ENCODE measurements at places on chromosomes 12 and 14.

DNA sequence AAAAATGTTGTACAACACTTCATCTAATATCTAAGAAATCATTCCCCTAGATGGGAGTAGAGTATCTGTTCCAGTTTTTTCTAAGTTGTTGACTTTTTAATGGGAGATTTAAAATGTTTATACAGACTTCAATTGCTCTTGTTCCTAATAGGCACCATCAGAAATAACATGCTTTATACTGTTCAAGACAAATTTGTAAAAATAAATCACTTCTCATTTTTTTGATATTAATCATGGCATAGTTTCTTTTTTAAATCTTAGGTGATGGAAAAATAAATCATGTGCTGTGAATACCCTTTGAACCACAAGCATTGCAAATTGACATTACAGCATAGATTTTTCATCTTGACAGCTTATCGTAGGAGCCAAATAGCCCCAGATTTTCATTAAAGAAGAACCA lies 473.5 kb upstream of the MGAT4C start:
- DNase-seq: no peak

- DNase-seq: no peak
Measured at GRCh38 chr14:76595266-76595665, 166.0 kb upstream of the VASH1 start.

DNA sequence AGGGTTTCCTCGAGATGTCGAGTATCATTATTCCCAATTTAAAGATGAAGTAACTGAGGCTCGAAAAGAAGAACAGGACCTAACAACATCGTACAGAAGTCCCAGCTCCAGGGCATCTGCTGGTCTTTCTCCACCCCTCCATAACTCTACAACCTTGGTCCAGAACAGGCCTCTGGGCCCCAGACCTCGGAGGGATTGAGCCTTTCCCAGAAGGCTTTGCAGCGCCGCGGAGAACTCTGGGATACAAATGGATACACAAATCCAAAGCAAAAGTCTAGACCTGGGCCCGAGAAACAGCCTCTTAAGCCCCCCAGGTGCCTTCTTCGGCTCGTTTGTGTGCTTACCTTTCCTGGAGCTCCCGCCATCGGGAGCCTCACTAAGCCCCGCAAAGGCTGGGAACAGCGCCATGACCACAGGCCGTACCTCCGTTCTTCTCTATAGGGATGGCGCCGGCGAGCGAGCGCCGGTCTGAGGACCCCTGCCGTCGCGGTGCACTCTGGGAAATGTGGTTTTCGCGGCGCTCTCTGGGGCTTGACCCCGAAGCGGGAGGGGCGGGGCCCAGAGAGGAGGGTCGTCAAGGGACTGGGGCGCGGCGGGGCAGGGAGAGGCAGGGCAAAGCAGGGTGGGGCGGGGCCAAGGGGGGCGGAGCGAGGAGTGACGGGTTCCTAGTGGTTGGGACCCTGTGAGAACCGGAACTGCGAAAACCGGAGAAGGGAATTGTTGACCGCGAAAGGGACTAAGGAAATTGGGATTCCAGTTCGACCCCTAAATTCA lies at the start of gene NRDE2:
Gene NRDE2 (minus strand): TSS at position 445 of the 774 bp plus-strand sequence. CDS start 37 bp downstream, at position 408.
- DNase-seq: peak; percentile 99

DNA sequence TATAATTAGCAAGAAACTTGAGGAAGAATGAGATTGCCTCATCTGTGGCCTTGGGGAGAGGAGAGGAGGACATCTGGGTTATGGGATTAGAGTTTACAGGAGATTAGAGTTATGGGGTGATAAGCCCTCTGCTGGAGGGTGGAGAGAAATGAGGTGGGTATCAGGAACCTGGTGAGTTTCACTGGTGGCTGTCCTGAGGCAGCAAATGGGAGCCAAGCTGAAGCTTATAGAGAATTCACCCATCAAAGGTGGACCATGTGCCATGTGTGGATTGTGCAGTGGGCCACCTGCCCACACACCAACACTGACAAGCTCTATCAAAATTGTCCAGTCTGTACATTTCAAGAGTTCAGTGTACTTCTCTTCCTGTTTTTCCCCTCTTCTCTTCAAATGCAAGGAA lies 135.3 kb downstream of the AEBP2 start:
- DNase-seq: no peak

DNA sequence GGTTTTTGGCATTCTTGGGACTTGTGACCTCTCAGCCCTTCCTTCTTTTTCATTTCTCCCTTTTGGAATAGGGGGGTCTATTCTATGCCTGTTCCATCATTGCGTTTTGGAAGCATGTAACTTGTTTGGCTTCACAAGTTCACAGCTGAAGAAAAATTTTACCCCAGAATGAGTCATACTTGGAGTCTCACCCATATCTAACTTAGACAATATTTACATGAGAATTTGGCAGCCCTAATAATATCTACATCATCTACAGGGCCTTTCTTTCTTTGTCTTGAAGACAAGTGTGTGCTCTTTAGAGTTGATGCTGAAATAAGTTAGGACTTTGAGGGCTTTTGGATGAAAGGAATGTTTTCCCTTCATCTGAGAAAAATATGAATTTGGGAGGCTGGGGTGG lies 1312.9 kb upstream of the FLRT2 start:
- DNase-seq: no peak

DNA sequence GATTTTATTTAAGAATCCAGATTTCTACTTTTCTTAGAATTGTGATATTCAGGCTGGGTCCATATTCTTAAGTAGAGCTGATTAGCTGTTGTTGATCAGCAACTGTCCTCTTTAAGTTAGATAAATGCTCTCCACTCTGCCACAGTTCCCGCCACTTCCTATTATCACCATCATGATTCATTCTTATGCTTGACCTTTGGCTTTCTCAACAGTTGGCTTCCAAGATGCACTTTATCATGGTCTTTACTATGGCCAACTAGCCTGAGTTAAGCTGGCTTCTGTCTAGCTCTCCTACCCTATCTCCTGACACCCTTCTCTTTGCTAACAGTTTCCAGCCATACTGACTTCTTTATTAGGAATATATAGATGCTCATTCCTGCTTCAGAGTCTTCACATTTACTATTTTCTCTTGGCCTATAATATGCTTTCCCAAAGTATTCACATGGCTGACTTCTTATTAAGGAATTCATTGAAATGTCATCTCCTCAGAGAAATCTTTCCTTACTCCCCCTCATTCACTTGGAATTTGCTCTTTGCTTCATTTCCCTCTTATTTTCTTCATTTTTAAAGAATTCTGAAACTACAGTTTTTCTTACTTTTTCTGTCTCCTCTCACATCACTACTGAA lies 149.0 kb upstream of the IGF1 start:
- DNase-seq: no peak

DNA sequence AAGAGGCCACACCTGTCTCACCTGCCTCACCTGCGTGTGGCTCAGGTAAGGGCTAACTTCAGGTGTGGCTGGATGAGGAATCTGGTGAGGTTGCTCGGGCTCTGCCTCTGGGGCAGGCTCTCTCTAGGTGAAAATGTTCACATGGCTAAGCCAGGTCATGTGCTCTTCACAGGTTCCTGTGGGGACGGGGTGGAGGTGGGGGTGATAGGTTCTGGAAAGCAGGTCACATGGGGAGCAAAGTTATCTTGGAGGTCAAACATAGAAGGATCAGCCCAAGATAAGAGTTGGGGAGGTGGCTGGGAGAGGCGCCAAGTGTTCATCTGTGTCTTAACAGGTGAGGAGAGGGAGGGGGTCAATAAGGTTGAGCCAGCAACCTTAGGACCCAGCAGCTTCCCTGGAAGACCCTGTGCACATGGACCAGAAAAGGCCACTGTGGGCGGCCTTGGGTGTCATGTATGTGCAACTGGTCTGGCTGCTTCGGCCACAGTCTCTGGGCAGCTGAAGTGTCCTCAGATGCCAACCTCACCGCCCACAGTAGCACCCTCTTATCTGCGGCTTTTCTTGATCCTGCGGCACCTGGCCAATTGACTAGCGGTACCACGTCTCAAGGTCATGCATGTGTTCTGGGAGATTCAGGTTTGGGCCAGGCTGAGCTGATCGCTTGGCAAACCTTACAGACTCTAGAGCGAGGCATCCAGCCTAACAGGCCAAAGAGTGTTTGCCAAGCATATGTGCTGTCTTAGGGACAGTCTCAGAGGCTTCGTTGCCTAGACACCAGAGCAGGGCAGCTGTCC lies 60.5 kb downstream of the CACNA1C start:
- no peak for DNase-seq

GRCh38 chr14:24110060-24110459 lies 4.5 kb upstream of the DCAF11 start:
- DNase-seq: no peak

DNA sequence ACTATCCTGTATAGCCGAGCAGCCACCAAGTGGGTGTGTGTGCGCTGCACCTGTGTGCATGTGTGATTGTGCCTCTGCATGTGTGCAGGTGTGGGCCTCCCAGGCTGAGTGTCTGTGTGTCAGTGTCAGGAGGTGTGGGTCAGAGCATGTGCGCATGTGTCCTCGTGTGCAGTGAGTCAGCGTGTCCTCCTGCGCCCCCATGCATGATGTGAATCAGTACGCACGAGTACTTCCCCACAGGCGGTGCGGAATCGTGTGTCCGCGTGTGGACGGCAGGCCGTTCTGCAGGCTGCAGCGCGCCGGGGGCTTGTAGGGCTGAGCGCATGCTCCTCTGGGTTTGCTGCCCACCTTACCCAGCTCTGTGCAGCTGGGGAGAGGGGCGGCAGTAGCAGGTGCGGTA lies 34.2 kb downstream of the DTX1 start:
- DNase-seq: no peak

GRCh38 chr14:104102282-104102914 lies 16.9 kb downstream of the ASPG start:
- DNase-seq: no peak

GRCh38 chr12:131164096-131164872 lies 210.6 kb downstream of the ADGRD1 start:
- no peak for DNase-seq

DNA sequence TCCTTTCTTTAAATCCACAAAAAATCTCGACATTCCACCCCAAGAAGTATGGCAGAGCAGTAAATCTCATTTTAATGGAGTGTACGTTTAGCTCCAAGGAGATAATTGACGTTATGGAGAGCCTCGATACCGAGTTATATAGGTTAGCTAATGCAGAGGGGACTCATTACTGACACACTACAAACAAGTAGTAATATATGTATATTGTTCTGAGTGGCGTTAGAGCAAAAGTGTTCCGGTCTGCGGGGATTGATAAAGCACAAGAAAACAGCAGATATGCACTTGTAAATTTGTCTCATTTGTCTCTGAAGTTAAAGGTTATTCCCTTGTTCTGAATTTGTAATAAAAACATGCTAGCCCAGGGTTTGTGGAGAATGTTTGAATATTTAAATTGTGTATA lies 84.1 kb downstream of the BCL11B start:
- DNase-seq: no peak

DNA sequence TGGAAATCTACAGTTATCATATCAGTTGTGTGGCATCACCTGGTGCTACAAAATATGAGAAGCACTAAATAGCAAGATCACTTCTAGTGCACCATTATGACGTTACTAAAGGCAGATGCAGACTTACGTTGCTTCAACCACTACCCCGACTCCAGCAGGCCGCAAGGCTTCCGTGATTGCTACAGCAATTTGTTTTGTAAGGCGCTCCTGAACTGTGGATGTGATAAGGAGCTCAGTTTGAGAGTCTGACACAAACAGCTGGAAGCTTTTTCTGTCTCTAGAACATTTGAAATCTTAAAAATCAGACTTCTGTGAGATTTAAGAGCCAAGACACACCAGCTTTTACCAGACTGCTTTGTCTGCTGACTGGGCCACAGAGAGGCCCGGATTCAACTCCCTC lies 57.0 kb downstream of the GCH1 start:
- DNase-seq: no peak

DNA sequence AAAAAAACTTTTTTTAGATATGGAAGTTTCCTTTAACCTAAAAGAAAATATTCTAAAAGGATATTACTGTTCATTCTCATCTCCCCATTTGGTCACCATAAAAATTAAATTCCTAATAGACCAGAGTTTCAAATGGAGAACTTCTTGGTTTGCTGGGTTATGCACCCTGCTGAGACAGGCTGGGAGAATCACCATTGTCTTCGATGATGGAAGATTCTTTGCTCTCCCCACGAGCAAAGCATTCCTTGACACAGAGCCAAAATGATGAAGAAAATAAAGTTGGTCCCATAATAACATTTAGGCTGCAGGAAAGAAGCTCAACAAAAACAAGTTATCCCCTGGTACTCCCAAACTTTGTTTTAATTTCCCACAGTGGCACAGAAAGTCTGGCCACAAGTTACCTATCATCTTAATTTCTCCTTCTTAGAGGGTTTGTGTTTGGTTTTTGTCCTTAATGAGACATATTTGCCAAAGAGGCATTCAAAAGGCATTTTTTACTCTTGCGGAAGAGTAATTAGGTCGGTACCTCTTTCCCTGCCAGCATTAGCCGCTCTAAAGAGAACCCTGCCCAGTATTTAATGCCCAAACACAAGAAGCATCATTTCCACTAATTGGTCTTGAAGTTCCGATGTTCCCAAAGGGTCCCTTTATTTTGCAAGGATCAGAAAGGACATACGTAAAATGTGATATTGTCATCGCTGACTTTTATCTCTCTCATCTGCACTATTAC lies 4.8 kb downstream of the DIO2 start:
- no peak for DNase-seq

All from neural crest cell (in vitro differentiated cells).